ENCODE measurements at places on chromosomes 3 and 15. TPM values are rescaled to one million over a fixed set of nuclear protein-coding genes. Genes with fewer than 3 reads are reported as not detected.

- no peak for DNase-seq
These were observed 8.1 kb downstream of the PGBD4 start for GRCh38 chr15:34109797-34110663.

GRCh38 chr3:46883054-46883829 lies 5.7 kb downstream of the PTH1R start:
- no peak for DNase-seq

Gene SCG5
- total RNA-seq: 1.4 TPM

Gene GRM7
- 0.29 TPM for total RNA-seq
